Tibial nerve (tissue), 4 donors: ENCODE measurements at places on chromosomes 7 and 10. TPM values are rescaled to one million over a fixed set of nuclear protein-coding genes. Genes with fewer than 3 reads are reported as not detected.

- H3K36me3 ChIP-seq, result no peaks in the 10 kb centered on the region
- no peaks in the 10 kb centered on the region for H3K4me1 ChIP-seq
- DNase-seq, result no peak
- H3K27me3 ChIP-seq, result no peaks in the 10 kb centered on the region
Observed at GRCh38 chr7:51778121-51778520, 461.5 kb upstream of the COBL start.

NUDCD3 gene
- total RNA-seq, result 57.3 TPM

GRCh38 chr7:16193631-16194030 lies 227.7 kb downstream of the CRPPA start:
- H3K4me3 ChIP-seq, result no peak overlapping the region
- no peaks in the 10 kb centered on the region for H3K27me3 ChIP-seq
- no peak overlapping the region for H3K27ac ChIP-seq
- no peak for DNase-seq
- no peaks in the 10 kb centered on the region for H3K4me1 ChIP-seq

- H3K4me1 ChIP-seq, result peaks cover 4% of the 10 kb centered on the region
- H3K27me3 ChIP-seq, result no peaks in the 10 kb centered on the region
- H3K27ac ChIP-seq, result peak overlapping the region; percentile 99
- H3K36me3 ChIP-seq, result no peaks in the 10 kb centered on the region
Observed at GRCh38 chr10:119658274-119658673, 7.1 kb downstream of the BAG3 start.

GRCh38 chr10:75487087-75487754 lies 55.8 kb downstream of the LRMDA start:
- no peaks in the 10 kb centered on the region for H3K36me3 ChIP-seq
- H3K27ac ChIP-seq, result no peak overlapping the region
- no peaks in the 10 kb centered on the region for H3K4me1 ChIP-seq
- H3K27me3 ChIP-seq, result no peaks in the 10 kb centered on the region

GRCh38 chr10:93150289-93150688 lies 76.6 kb downstream of the CYP26A1 start:
- no peaks in the 10 kb centered on the region for H3K4me1 ChIP-seq
- H3K4me3 ChIP-seq, result no peak overlapping the region
- no peak overlapping the region for H3K27ac ChIP-seq
- H3K27me3 ChIP-seq, result no peaks in the 10 kb centered on the region

DNA sequence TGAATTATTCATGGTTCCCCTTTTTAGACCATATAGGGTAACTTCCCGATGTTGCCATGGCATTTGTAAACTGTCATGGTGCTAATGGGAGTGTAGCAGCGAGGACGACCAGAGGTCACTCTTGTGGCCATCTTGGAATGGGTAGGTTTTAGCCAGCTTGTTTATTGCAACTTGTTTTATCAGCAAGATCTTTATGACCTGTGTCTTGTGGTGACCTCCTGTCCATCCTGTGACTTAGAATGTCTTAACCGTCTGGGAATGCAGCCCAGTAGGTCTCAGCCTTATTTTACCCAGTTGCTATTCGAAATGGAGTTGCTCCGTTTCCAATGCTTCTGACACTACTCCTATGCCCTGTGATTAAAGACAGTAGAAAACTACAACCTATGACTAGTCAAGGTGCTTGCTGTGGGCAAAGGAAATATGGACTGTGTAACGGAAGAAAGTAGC lies 18.8 kb upstream of the PAXIP1 start:
- no peaks in the 10 kb centered on the region for H3K4me1 ChIP-seq
- no peaks in the 10 kb centered on the region for H3K27me3 ChIP-seq
- H3K36me3 ChIP-seq, result no peaks in the 10 kb centered on the region
- DNase-seq, result no peak
- H3K27ac ChIP-seq, result no peak overlapping the region

STK32C gene
- total RNA-seq, result 15.3 TPM

DNA sequence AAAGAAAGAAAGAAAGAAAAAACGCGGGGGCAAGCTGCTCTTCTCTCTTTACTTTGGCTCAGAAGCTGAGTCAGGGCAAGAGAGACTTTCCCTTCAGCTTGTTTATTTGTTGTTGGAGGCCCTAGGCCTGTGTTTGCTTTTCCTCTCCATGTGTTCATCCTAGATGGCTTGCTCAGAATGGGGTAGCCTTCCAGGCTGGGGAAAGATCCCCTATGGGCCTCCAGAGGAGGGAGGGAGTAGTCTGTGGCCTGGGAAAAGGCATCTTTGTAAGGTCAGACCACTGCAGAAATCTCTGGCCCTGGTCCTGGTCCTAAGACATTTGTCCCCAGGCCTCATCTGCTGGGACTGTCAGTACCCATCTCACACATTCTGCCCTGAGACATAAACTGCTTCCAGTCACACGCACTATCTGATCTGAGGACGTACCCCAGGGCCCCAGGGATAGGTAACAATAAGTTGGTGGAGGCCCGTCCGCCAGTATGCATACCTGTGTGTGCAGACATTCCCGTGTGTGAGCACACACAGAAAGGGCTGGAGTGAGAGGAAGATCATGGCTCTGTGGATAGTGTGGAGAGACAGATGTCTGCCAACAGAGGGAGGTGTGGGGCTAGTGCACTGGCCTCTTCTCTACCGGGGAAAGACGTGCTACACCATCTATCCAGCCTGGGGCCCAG lies 4.9 kb upstream of the SCD start:
- no peak for DNase-seq
- H3K4me3 ChIP-seq, result no peak overlapping the region
- peaks cover 4% of the 10 kb centered on the region for H3K27me3 ChIP-seq
- H3K36me3 ChIP-seq, result no peaks in the 10 kb centered on the region

GRCh38 chr7:94782777-94783176 lies 124.6 kb upstream of the PPP1R9A start:
- no peaks in the 10 kb centered on the region for H3K27me3 ChIP-seq
- no peak overlapping the region for H3K27ac ChIP-seq
- no peaks in the 10 kb centered on the region for H3K36me3 ChIP-seq
- no peak for DNase-seq
- no peak overlapping the region for H3K4me3 ChIP-seq

WEE2 gene
- not detected for total RNA-seq

DNA sequence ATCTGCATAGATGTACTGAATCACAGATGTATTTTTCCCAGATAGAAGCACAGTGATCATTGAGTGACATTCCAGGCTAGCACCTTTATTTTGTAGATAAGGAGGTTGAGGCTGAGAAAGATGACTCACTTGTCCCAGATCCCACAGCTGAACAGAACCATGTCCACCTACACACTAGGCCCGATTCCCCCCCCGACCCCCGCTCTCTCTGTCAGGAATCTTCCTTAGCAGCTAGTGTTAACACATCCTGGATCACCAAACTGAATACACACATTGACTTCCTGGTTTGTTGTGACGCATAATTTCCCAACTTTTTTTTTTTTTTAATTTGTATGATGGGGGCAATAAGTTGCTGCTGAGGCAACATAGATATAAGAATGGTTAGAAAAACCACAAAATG lies 5.2 kb downstream of the SFMBT2 start:
- H3K27me3 ChIP-seq, result no peaks in the 10 kb centered on the region
- H3K4me1 ChIP-seq, result peaks cover 32% of the 10 kb centered on the region
- H3K36me3 ChIP-seq, result no peaks in the 10 kb centered on the region
- no peak for DNase-seq
